ENCODE measurements at places on chromosomes 12 and 14.

GRCh38 chr12:4145990-4146859 lies 127.3 kb upstream of the CCND2 start:
- DNase-seq = no peak

- no peak for DNase-seq
Observed at GRCh38 chr14:94659256-94659655, 47.1 kb downstream of the SERPINA3 start.

DNA sequence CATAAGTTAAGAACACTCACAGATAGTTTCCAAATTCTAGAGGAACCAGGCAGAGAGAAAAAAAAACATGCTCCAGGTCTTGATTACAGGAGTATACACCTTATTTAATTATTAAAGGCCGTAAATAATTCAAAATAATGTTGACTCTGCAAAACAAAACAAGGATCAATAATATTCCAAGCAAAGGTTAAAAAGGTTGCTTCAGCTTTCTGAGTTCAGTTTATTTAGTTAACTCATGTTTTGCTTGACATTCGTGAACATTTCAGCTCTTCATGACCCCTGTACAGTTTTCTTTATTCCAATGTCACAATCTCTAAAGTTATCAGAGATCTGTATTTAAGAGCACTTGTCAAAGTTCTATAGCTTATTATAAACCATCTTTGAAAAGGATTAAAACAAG lies 19.6 kb downstream of the KLRF2 start:
- DNase-seq = no peak

DNA sequence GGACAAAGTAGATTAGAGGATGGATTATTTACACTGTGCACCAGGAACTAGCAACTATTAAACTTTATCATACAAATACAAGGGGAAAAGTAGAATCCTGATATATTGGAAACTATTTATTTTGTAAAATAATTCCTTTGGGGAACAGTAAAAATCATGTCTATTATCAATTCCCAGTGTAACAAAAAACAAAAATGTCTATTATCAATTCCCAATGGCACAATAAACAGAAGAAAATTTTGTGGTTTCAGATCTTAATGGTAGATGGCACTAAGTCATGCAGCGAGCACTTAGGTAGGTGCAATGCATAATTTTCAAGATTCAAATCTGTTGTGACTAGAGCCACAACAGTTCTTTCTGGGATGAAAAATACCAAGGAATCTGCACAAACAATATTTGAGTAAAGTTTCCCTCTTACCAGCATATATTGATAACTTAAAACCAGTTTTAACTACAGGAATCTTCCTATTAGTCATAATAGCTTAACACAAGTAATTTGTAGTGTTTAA lies 13.7 kb downstream of the CFL2 start:
- DNase-seq = no peak

GRCh38 chr14:105390849-105391500 lies 7.4 kb upstream of the TEX22 start:
- no peak for DNase-seq

DNA sequence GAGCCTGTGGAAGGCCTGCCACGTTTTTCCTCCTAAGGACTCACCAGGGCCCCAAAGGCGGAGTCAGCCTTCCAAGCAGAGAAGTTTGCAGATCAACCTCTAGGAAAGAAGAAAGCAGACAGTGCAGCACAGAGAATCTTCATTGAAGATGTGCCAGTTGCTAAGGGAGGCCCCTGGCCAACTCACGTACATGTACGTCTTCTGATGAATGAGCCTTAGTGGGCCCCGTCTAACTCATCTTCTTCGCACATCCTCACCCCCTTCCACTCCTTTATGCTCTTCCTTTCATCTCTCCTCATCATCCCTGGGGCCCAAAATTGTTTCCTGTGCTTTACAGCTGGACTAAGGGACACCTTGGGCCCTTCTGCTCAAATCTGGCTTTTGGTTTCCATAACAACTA lies 703.0 kb upstream of the TBX3 start:
- no peak for DNase-seq

DNA sequence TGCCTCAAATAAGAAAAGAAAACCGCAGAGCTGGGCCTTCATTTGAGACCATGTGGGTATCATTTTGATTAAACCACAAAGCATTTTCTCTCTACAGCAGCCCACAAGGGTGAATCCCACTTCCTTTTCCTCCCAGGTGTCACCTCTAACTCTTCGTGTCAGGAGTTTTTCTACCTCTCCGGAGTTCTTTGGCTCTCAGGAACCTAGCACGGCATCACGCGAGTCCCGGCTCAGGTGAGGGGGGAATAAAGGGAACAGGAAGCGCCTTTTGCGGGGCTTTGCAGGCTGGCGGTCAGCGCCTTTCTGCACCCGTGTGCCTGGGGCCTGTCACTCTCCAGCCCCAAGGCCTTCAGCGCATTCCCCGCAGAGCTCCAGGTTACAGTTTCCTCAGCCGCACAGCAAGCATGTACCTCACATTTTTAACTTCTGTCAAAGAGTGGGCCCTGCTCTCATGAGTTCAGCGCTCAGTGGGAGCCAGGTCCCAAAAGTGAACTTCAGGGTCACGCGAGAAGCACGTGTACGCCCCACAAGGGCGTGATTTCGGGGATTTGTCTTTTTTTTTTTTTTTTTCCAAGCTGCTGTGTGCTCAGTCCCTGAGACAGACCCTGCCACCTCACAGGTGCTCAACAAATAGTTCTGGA lies 740 bp upstream of the PRPF40B start:
- DNase-seq = peak; percentile 94

DNA sequence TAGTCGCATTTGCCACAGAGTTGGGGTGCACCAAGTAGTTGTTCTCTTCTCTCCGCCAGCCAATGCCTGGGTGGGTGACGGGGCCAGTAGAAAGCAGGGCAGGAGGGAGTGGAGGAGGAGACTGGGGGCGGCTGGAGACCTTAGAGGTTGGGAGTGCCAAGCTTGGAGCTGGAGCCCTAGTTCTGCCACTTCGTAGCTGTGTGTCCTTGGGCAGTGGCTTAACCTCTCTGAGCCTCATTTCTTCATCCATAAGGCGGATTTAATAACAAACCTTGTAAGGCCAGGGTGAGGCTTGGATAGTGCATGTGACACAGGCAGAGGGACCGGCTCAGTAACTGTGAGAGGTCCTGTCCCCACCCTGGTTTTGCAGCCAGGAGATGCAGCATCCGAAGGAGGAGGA lies 81.1 kb upstream of the LHX5 start:
- DNase-seq = no peak

- no peak for DNase-seq
Observed at GRCh38 chr12:47734725-47735480, 9.6 kb upstream of the ENDOU start.

DNA sequence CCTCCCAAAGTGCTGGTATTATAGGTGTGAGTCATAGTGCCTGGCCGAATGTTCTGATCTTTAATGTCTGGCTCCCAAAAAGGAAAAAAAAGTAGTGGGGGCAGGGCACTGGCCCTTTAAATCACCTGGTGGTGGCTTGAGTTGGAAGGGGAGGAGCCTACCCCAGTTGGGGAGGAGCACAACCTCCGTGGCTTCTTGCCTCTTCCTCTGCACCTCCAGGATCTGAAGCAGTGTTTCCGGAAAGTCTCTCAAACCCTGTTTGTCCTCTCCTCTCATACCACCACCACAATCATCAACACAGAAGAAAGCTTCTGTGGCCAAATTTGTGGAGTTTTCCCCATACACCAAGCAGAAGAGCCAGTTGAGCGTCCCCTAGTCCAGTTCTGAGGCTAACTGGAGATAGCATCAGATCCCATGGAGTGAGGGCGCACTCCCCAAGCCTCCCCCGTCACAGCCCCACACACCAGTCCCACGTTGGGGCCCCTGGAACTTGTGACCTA lies 24.3 kb upstream of the RCOR1 start:
- no peak for DNase-seq

DNA sequence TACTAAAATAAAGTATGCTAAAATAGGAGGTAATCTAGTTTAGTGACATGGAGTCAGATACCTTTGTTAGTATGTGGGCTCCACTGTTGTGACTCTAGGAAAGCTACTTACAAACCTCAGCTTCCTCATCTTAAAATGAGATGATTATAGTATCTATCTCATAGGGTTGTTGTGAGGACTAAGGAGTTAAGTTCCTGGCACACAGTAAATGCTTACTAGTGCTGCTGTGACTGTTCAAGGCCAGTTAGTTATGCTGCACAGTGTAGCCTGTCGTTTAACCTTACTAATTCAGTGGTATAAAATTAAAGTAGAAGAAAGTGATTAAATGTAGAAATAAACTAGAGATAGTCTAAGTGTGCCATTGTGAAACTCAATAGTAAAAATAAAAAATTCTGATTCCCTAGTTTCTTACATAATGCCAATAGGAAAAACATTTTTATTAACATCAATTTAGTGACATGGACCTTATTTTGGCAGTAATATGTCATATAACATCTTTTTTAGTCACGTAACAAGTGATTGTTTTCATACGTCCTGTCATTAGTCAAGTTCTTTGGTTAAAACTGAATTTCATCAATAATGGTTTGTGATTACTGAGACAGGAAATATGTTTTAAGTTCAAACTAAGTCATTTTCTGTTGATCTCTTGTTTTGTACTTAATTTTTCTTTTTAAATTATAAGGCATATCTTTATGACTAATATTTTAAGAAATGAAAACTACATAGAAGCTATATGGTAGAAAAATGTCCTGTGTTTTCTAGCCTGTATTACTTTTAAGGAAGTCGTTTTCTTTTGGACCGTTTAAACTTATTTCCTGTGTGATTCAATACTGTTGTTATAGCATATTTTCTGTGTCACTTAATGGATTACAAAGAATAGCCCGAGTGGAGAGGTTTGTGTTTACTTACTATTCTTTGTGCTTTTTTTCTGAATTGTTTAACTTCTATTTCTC lies 74.0 kb downstream of the PCNX1 start:
- no peak for DNase-seq

DNA sequence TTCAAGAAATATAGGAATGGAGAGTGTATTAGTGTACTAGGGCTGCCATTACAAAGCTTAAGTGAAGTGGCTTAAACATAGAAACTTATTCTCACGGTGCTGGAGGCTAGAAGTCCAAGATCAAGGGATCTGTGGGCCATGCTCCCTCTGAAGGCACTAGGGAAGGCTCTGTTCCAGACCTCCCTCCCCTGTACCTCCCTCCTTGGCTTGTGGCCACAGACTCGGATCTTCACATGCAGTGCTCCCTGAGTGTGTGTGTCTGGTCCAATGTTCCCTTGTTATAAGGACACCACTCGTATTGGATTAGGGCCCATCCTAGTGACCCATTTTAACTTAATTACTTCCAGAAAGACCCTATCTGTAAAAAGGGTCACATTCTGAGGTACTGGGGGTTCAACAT lies 225.6 kb downstream of the VRK1 start:
- no peak for DNase-seq

GRCh38 chr14:93101181-93101580 lies 14.5 kb downstream of the ITPK1 start:
- DNase-seq = no peak

- no peak for DNase-seq
Observed at GRCh38 chr12:46410495-46410894, 37.9 kb upstream of the SLC38A2 start.

DNA sequence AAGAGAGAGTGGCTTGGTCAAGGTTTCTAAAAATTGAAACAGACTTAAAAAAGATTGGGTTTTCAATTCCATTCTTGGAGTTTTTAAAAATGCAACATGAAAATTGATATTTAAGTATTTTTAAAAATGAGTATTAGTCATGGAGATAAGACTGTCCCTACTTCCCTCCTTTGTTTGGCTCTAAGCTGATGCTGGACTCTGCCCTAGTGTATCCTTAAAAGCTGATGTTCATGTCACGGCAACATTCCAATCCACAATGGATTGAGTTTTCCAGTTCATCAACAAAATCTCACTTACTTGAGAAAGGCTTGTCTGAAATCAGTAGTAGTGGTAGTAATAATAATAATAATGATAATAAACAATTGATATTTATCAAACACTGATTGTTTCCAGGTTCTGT lies 119.0 kb upstream of the SLC38A2 start:
- no peak for DNase-seq

- DNase-seq = no peak
Observed at GRCh38 chr14:50047274-50047676, 69.1 kb downstream of the VCPKMT start.

DNA sequence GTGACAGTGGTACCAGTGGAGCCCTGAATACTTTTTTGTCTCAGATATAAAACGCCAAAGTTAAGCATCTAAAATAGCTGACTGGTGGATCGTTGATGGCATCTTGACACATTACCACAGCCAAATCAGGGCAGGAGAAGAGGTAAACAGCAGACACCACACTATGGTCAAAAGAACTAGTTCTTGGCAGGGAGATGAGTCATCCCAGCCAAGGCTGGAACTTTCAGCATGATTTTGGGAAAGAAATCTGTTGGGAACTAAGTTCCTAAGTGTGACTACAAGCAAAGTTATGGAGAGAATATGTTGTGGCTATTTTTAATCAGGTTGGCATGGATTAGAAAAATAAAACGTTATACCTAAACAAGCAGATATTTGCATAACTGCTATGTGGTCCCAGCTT lies 36.9 kb downstream of the LGR5 start:
- DNase-seq = no peak

DNA sequence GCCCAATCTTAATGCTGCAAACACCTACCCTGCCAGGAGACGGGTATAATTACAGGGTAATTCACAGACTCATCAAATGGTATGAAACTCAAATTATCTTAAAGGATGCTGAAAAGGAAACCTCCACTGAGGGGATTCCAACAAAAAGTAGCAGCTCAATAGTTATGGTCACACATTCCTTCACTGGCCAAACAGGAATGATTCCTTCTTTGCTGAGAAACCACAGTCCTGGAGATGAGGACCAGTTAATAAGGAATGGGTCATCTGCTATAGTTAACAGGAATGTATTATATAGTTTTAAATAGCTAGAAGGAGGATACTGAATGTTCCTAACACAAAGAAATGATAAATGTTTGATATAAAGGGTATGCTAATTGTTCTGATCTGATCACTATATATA lies 136.9 kb downstream of the STXBP6 start:
- no peak for DNase-seq

GRCh38 chr14:87667659-87668058 lies 325.3 kb downstream of the GALC start:
- no peak for DNase-seq

- no peak for DNase-seq
Observed at GRCh38 chr14:85182282-85182681, 347.7 kb upstream of the FLRT2 start.

- no peak for DNase-seq
Observed at GRCh38 chr12:64877363-64878004, 53.0 kb downstream of the TBC1D30 start.
